Pericardium fibroblast (primary cell): ENCODE measurements at places on chromosomes 1 and 21. TPM values are rescaled to one million over a fixed set of nuclear protein-coding genes. Genes with fewer than 3 reads are reported as not detected.

The AVPR1B gene
- total RNA-seq: not detected in 2 replicates

The KCND3 gene
- 0.85 and 2.9 TPM in 2 replicates for total RNA-seq

The SPRR3 gene
- total RNA-seq: not detected in 2 replicates

The SLC30A10 gene
- total RNA-seq: not detected in 2 replicates

The C1orf105 gene
- not detected in 2 replicates for total RNA-seq

The URB1 gene
- total RNA-seq: 11.4 and 17.0 TPM in 2 replicates

The CD52 gene
- total RNA-seq: not detected in 2 replicates
